ENCODE measurements at places on chromosomes 6 and 20.

DNA sequence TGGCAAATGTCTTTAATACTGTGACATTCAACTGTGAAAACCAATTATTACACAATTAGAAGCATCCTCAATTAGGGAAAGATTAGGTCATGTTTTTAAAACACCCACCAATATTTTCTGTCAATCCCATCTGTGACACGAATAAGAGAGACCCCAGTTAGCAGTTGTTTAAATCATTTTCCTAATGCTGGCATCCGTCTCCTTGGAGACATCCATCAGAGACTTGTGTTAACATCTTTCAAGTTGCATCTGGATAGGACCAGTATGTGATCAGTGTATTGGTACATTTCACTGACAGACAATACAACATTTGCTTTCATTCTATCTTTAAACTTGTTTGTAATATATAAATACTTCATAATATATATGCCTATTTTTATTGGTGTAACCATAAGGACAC is 420.7 kb upstream of the RNF217 start:
- DNase-seq, result no peak

- DNase-seq, result no peak
Measured at GRCh38 chr6:41162687-41163418, at the start of gene TREM2. TREM2 (minus strand) TSS chr6:41163116; CDS start chr6:41163082, 34 bp downstream.

- no peak for DNase-seq
Measured at GRCh38 chr6:135572051-135572450, 74.5 kb upstream of the AHI1 start.

- DNase-seq, result no peak
Measured at GRCh38 chr6:41074692-41075436, 2.1 kb downstream of the NFYA start.

DNA sequence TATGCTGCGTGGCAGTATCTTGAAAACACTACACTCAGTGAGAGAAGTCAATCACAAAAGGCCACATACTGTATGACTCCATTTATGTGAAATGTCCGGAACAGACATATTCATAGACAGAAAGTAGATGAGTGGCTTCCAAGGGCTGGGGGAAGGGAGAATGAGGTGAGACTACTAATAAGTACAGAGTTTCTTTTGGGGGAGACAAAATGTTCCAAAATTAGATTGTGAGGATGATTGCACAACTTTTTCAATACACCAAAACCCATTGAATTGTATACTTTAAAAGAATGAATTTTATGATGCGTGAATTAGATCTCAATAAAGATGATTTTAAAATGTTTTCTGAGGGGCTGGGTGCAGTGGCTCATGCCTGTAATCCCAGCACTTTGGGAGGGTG is 9.2 kb upstream of the SPO11 start:
- DNase-seq, result no peak

- DNase-seq, result no peak
Measured at GRCh38 chr6:118567974-118568373, 19.9 kb downstream of the PLN start.

GRCh38 chr6:161575523-161576254 is 301.8 kb upstream of the AGPAT4 start:
- DNase-seq, result no peak

GRCh38 chr6:193180-193579 is 99.1 kb upstream of the DUSP22 start:
- no peak for DNase-seq

GRCh38 chr6:170147056-170147787 is 143.7 kb downstream of the DLL1 start:
- DNase-seq, result no peak

DNA sequence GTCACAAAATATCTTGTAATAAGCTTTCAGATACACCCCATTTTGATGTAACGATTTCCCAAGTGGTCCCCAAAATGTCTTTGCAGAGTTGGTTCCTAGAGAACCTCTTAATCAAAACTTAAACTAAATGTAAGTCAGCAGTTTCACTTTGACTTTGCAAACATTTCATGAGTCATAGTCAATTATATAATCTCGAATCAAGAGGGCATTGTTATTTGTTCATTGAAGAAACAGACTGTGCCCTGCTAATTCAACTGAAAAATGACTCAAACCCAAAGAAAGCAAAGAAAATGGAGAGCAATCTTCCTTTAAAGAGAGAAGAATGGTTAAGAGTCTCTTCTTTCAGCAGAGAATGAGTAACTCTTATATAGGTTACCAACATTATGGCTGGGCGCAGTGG is 58.3 kb downstream of the IPCEF1 start:
- peak; percentile 72 for DNase-seq

DNA sequence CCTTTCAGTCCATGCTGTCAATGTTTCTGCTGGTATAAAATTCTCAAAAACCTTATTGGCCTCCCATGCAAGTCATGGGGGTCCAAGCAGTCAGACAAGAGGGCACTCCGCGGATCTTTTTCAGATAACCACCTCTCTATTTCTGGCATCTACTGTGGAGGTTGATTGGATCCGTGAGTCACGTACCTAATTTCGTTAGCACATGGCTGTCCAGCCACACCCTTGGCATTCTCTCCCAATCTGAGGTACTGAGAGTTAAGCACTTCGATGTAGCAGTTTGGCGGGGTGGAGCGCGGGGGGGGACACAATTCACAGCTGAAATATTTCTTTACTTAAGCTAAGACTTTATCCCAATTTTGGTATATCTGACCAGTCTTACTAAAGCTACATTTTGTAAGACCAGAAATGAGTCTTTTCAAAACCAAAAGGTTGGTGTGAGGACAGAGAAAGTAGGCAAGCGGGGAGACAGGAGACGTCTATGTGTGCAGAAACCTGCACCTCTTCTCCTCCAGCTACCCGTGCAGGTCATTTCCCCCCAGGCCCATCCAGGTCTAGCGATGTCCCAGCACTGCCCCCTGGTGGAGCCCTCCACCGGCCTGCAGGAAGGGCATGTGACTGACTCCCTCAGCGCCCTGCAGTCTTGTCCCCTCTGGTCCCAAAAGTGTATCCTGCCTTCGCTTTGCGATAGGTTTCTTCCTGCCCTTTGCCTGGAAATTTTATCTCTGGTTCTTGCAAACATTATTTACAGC is 113.1 kb downstream of the ADAT2 start:
- DNase-seq, result no peak

GRCh38 chr20:44467289-44467883 is 8.3 kb upstream of the TTPAL start:
- no peak for DNase-seq

- no peak for DNase-seq
Measured at GRCh38 chr6:43767553-43768505, 2.2 kb upstream of the VEGFA start.

- DNase-seq, result peak; percentile 40
Measured at GRCh38 chr6:131924881-131925474, 26.2 kb downstream of the CCN2 start.

- DNase-seq, result no peak
Measured at GRCh38 chr20:19257865-19258264, 45.4 kb downstream of the SLC24A3 start.

- no peak for DNase-seq
Measured at GRCh38 chr6:108164815-108165706, 761 bp upstream of the NR2E1 start.

GRCh38 chr6:6616656-6617055 is 28.1 kb downstream of the LY86 start:
- DNase-seq, result no peak

DNA sequence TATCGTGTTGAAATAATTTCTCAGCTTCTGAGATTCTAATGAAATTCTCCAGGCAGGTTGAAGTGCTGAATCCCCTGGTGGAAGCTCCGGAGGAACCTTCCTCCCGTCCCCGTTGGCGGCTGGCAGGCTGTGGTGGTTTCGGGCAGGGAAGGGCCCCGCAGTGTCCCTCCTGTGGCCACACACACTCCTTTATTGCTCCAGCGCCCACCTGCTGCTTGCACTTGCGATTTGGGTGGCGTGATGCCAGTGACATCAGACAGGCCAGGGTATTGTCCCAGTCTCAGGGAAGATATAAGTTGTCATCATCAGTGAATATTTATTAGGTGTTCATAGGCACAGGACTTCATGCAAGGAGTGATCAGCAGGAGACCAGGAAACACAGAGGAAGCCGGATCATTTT is 530.4 kb downstream of the QKI start:
- no peak for DNase-seq

DNA sequence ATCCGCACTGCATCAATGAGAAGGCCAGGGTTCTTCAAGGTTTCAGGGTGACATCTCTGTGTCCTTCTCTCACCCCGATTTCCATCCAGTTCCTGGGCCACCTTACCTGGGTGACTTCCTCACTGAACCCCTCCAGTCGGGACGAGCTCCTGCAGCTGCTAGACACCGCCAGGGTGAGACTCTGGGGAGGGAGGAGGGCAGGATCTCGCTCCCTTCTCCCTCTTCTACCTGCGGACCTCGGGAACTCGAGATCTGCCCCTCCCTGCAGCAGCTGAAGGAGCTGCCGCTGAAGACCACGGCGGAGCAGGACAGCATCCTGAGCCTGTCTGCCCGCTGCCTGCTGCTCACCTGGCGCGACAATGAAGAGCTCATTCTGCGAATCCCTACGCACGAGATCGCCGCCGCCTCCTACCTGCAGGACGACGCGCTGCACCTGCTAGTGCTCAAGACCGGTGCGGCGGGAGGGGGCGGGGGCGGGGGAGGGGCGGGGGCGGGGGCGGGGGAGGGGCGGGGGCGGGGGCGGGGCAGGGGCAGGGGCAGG is 7.5 kb downstream of the CCM2L start:
- DNase-seq, result no peak

GRCh38 chr20:34575271-34575670 is 16.8 kb downstream of the MAP1LC3A start:
- DNase-seq, result no peak

DNA sequence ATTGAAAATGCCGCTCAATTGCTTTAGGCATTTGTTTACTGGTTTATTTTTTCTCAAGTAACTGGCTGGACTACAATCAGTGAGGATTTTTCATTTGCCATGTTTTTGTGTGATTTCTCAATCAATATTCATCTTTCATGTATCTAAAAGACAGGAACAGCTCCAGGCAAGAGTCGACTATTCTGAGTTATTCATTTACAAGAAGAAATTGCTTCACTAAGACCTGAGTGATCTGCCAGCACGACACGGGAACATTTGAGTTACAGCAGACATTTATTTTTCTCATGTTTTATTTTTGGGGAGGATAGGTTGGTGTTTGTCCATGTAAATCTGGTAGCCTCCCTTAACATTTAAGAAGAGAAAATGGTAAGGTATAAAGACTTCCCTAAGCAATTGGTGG is 124.1 kb downstream of the CBLN4 start:
- no peak for DNase-seq

DNA sequence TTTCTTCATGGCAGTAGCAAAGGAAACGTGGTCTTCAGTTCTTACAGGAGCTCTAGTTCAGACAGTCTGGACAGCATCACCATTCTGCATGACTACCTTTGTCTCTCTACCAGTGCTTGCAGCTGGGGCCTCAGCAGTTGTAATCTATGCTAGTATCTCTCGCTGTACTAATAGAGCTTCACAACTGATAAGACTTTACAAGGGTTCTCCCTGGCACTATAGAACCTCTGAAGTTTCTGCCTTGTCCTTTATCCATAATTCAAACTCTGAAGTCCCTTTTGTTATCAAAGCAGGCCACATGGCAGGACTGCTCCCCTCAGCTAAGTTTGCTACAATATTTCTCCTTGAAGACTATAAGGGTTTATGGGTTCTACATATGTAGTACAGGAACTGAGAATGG is 842.1 kb upstream of the ADGRB3 start:
- no peak for DNase-seq

DNA sequence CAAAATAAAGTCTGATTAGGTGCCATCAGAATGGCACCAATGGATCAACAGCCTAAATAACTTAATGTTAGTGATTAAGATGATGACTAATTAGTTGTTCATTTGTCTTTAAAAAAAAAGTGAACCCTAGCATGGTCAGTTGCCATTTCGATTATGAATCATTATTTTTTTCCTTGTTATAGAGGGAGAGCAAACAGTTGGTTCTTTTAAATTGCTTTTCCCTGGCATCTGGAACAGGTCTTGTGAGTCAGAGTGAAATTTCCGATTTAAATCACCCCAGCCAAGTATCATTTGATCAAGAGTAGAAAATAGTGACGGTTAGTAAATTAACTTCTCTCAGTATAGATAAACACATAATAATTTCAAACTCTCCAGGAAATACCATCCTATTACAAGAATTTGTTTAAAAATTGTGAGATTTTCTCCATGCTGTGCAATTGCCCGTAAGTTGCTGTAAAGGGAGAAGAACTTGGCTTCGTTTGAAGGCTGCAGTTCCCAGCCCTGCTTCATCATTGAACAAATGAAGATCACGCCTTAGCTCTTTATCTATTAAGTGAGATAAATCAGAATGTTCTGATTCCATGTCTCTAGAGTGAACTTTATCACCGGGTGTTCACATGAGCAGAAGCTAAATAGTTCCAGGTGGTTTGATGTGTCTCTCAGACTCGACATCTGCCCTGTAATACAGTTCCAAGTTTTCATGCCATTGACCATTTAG is 741.3 kb downstream of the DOK5 start:
- no peak for DNase-seq

DNA sequence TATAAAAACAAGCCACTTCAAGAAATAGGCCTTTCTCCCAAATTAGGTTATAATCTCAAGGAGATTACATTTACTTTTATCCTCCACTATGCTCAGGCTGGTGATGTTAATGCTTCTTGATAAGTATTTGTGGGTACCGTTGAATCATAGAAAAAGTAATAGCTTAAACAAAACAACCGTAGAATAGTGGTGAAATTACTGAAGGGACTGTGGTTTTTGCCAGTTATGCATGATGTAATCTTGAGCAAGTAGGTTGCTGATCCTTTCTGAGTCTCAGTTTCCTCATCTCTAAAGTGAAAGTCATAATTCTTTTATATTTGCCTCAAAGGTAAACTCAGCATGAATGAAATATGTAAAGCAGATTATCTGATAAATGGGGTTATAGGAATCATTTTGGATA is 187.3 kb upstream of the JAG1 start:
- DNase-seq, result peak; percentile 69

- DNase-seq, result no peak
Measured at GRCh38 chr6:29933955-29934354, 8.4 kb upstream of the HLA-A start.

DNA sequence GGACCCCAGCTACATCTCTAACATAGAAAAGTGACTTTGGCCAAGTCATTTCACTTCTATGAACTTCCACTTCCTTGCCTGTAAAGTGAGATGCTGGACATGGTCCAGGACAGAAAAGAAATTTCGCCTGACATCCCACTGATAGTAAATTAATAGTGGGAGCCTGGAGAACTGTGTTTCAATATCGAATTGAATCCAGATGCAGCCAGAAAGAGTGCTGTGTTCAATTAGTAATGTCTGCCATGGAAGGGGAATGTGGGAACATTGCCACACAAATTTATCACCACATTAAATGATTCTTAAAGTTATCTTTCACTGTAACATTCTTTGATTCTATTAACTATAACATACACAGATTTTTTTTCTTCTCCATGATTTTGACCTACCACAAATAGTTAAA is 255.0 kb downstream of the HACE1 start:
- no peak for DNase-seq

- DNase-seq, result no peak
Measured at GRCh38 chr6:44582930-44583329, 195.4 kb downstream of the CDC5L start.

DNA sequence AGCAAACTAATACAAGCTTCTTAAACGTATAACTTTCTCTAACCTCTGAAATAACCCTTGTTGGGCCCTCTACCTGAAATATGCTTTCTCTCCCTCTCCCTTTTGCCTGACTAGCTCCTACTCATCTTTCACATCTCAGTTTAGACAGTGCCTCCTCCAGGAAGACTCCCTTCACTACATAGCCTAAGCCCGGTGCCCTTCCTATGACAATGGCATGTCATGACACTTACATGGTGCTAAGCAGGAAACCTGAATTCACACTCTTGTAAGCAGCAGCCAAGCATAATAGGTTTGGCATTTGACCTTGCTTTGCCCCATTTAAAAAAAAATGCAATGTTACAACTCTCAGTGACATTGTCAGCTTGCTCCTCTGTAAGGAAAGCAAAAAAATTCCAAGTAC is 33.1 kb upstream of the FBXL4 start:
- DNase-seq, result no peak
